ENCODE measurements at places on chromosomes 12 and 14. TPM values are rescaled to one million over a fixed set of nuclear protein-coding genes. Genes with fewer than 3 reads are reported as not detected.

- no peak for DNase-seq
These were observed 17.7 kb upstream of the PTGER2 start for GRCh38 chr14:52296378-52296777.

The TCTN2 gene
- 3.3 TPM for total RNA-seq

DNA sequence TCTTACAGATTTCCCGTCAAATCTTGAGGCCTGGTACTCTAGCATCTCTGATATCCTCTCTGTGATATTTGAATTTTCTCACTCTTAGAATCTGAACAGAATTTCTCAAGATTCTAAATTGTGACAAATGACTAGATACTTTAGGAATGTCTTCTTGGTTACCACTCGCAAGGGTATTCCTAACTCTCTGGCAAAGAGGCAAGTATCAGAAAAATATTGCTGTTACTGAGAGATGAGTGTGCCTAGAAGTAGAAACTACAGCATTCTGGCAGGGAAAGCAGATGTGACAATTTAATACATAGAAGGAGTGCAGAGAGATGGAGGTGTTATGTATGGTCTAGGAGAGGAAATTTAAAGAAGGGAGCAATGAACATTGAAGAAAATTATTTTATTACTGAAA is 467.8 kb downstream of the LRIG3 start:
- DNase-seq = no peak

DNA sequence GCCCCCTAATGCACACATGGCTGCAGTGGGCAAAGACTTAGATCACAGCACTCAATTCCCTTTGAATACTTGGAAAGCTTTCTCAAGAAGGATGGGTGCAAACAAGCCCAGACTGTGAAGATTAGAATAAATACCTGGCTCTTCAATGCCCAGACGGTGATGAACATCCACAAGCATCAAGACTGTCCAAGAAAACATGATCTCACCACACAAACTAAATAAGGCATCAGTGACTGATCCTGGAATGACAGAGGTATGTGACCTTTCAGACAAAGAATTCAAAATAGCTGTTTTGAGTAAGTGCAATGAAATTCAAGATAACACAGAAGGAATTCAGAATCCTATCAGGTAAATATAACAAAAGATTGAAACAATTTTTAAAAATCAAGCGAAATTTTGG is 43.8 kb upstream of the ZDHHC17 start:
- DNase-seq = no peak

GRCh38 chr14:100666403-100666802 is 60.3 kb upstream of the DLK1 start:
- no peak for DNase-seq

The CLEC9A gene
- not detected for total RNA-seq

- DNase-seq = no peak
These were observed 43.6 kb downstream of the RFLNA start for GRCh38 chr12:124338448-124338847.

GRCh38 chr12:72105849-72106248 is 166.3 kb upstream of the TRHDE start:
- DNase-seq = no peak

The TRPV4 gene
- 0.32 TPM for total RNA-seq

DNA sequence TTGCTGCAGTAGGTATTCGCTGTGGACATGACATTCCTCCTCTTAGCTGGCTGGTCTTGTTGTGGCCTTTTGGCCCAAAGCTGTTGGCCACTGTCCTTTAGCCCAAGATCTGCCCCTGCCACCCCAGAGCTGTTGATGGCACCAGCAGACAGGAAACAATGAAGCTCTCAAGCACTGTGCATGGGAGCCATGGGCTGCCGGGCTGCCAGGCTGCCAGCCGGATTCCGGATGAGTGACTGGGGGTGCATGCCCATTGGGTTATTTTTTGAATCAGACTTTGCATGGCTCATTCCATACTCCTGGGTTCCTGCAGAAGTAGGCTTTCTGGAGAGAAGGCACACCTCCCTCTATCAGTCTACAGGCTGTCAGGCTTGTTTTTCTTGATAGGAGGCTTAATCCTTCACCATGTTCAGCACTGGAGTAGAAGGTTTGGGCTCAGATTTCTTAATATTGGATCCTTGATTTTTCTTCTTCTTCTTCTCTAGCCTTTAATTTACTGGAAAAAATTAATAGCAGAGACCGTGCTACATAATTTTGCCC is 32.4 kb downstream of the MAX start:
- no peak for DNase-seq

The MRPL52 gene
- 110 TPM for total RNA-seq

The TRIM9 gene
- 0.62 TPM for total RNA-seq
